Cardiac septum (tissue), 1 donor: ENCODE measurements at places on chromosomes 6 and 20.
A peak's percentile ranks its signal among the peaks of the same experiment; 100 is the strongest.

DNA sequence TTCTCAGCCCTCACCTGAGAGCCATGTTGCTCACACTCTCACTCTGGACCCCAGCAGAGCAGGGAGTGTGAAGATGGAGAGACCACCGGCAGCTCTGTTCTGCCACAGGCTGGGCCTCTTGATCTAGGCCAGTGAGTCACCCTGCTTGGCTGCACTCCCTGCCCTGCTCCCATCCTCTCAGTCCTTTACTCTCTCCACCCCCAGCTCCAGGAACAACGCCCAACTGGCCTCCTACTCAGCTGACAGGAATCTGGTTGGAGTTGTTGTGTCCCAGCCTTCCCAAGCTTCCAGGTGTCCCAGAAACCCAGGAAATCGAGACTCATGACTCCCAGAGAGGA, at the start of gene PSORS1C1:
Gene PSORS1C1, plus strand, starts transcription at position 260 of the 338 bp plus-strand sequence. CDS start 14,833 bp downstream, outside the sequence.
- DNase-seq: peak; percentile 91

DNA sequence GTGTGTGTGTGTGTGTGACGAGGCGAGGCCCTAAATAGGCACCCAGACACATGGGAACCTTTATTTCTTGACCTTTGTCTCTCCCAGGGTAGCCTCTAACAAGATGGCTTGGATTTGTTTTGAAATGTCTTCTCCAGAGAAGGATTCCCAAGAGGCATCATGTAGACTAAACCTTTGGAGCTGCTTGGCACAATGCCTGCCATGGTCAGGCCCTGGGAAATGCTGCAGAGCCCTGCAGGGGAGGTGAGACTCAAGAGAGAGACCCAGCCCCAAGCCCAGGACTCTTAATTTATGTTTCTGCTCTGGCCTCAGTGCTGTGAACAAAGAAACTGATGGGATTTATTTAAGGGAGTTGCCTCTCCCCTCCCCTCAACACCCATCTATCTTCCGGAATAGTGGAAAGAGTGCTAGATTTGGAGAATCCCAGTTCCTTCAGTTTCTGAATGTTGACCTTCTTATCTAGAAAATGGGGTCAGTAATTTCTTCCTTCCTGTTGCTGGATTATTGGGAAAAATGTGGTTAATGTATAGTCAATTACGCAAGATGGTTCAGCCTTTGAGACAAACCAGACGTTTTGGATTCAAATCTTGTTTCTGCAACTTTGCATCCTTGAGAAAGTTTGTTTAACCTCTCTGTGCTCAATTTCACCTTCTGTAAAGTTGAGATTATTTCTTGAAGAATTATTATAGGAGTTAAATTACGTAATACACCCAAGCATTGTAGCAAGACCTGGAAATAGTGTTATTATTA, 434.8 kb downstream of the MAFB start:
- DNase-seq: no peak

DNA sequence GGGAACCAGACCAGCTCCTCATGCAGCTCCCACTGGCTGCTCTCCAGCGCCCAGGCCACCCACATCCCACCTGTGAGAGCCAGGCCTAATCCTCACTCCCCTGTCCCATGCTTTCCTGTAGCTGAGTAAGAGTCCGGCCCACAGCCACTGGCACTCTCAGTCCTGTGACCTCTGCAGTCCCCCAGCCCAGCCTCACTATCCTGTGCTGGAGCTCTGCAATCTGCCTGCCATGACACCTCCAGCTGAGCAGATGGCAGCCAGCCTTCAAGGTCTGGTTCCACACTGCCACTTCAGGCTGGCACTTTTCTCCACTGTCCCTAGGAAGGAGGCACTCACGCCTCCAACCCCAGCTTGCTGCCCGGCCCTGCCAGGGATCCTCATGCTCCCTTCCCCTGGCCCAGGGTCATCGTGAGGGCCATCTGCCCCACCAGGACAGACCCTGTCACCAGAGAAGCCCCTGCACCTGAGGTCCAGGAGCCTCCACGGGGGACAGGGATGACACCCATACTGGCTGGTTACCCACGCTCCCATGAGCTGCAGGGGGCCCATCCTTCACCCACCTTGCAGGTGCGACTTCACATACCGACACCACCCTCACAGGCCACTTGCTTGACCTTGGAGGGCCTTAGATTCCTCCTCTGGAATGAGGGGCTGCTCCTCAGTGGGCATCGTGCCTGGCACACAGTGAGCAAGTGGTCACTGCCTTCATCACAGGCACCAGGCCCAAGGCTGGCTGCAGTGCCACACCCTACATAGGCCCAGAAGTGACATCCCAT, 100.1 kb downstream of the ASXL1 start:
- DNase-seq: no peak

DNA sequence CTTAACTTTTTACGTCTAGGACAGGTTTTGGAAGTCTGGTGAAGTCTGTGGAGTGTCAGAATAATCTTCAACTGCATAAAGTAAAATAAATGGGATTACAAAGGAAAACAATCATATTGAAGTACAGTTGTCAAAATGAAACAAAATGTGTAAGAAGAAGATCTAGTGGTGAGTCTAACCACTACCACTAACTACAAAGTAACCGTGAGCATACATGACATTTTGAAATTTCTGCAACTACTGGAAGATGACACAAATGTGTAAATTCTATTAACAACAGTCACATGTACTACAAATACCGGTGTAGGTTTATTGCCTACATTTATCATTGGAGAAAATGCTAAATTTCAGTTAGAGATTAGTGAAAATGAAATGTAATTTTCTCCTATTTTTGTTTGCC, 29.7 kb downstream of the VPS52 start:
- no peak for DNase-seq

DNA sequence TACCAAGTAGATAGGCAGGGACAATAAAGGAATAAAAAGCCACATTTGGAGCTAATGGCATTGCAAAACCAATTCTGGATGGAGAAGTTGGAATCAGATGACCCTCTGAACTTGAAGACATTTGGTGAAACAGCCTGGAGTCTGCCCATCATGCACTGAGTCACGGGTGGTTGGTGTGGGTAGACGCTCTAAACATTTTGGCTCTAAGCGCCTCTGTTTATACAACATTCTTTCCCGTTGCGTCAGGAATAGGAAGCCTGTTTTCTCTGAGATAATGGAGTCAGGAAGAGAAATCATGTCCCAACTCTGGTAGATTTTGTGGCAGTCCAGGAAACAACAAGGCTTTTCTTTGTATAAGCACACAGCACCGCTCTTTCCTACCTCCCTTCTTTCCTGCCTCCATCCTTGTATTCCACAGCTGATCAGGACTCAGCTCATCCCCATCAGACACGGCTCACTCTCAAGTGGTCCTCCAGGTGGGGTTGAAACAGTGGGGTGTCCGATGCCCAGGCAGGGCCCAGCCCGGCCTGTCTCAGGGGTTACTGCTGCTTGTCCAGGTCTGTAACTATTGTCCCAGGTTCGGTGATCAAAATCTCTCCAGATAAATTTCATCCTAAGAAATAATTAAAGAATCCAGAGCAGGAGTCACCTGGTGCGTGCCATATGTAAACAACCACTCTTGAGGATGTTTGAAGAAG, 12.1 kb upstream of the RAMACL start:
- DNase-seq: no peak

GRCh38 chr6:111683157-111683556, 77.5 kb upstream of the TRAF3IP2 start:
- DNase-seq: no peak

DNA sequence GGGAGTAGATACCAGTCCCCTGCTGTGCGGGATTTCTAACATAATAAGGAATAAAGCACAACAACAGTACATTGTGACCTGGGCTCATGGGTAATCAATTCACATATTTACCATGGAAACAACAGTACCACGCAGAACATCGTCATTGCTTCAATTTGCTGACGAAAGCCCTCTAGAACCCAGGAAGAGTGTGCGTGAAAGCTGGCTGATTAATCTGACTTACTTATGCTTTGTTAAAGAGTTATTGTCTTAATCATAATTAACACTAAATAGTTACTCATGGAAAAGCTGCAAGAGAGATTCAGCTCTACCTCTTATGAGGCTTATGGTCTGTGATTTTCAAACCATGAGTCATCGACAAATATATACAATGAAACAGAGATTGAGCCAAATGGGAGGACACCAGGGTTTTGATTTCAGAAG, 644.3 kb upstream of the AGPAT4 start:
- DNase-seq: no peak

GRCh38 chr6:5208471-5208971, 52.2 kb downstream of the LYRM4 start:
- no peak for DNase-seq

DNA sequence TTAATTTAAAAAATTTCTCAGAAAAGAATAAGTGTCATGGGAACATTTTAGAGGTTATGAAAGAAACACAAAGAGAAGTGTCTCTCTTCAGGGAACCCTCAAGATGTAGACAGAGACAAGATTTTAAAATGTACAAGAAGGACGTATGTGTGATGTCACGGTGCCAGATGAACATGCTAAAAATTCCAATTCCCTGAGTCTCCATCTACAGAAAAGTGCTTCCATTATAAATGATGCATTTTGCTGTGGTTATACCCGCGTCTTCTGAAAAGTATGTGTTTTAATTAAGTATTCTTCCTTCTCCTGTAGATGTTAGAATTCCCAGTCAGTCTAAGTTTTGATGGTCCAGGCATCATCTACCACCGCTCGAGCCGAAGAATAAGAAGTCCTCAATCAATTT, 489.1 kb downstream of the PREX1 start:
- DNase-seq: no peak

GRCh38 chr20:17287503-17287902, 60.7 kb downstream of the PCSK2 start:
- DNase-seq: no peak

GRCh38 chr6:76803038-76803580, 660.2 kb downstream of the HTR1B start:
- no peak for DNase-seq

DNA sequence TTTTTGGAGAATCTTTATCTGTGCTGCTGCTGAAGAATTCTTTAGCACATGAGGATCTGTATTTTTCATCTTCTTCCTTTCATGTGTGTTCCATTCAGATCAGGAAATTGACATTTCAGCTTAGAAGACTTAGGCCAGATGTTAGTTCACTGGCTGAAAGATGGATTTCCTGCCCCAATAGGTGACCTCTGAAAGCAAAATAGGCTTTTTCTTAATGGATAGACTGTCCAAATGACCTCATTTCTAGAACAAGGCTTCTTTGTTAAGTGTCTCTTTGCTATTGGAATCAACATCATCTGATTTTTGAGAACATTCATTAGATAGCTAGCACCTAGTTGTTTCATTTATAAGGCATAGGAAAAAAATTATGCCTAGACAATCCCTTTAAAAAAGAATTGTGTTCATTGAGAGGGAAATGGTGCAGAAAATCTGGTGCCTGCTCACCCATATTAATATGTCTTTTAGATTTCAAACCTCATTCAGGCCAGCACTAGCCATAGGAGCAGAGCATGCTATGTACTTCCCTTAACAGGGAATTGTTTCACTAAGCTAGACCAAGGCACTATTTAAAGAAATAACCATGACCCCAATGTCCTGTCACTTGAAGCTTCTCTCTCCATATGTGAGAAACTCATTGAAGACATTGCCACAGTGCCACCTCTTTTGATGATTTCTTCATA, 13.6 kb upstream of the SASH1 start:
- no peak for DNase-seq

DNA sequence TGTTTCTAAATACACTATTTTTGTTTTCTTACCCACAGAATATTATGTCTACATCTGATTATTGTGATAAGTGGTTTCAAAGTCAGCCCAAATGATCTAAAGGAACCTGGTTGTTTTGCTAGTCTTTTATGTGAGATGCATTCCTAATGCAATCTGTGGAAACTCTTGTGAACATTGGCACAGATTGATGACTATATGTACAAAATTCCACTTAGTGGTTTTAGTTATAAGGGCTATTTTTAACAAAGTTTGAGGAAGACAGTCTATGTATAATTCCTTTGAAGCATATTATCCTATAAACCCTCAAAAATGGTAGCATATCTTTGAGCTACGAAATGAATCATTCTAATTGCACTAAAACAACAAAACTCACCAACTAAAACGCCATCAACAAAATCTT, 140.9 kb downstream of the GRIK2 start:
- no peak for DNase-seq

DNA sequence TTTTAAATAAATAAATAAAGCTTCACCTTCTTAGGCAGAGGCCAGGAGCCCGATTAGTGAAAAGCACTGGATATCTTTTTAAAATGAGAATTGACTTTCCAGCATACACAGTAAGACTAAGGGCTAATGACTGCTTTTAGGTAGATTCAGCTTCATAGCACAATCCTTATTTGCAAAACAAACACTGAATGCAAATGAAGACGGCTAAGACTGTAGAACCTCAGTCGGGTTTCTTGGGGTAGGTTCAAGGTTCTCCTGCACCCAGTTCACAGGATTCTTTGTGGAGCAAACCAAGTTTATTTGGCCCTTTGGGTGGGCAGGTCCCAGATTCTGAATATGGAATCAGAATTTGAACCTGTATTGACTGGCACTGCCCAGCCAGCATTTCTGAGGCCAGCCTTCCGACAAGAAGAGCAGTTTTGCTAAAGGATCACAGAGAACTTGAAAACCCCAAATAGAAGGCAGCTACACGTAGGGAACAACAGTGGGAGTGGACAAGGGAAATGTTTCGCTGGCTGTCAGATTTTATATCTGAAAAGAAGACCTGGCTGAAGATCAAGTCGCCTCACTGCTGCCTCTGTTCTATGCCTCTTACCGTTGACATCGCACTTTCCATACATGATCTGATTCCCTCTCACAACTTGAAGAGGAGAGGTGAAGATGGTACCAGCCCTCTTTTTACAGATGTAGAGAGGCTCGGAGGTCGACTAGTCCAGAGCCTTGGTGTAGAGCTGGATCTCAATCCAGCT, 8.2 kb downstream of the TRERF1 start:
- no peak for DNase-seq

DNA sequence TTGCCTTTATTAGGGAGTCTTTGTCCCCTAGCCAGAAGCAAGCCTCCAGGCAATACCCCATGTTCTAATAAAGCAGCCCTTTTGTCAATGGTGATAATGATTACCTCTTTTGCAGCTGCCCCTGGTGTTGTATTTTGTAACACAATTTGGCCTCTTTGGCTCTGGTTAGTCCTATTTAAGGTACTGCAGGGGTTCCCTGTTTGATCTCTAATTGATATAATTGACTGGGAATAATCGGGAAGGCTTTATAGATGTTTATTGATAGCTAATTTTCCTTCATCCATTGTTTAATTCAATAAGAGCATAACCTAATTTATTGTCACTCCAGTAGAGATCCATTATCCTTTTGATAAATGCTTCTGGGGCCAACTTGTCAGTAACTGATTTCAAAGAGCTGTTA, 537.2 kb downstream of the PKHD1 start:
- no peak for DNase-seq

- DNase-seq: no peak
These were observed 136.3 kb downstream of the PREX1 start for GRCh38 chr20:48691523-48691922.

- DNase-seq: no peak
These were observed 7.6 kb upstream of the KCNK16 start for GRCh38 chr6:39330057-39330456.

DNA sequence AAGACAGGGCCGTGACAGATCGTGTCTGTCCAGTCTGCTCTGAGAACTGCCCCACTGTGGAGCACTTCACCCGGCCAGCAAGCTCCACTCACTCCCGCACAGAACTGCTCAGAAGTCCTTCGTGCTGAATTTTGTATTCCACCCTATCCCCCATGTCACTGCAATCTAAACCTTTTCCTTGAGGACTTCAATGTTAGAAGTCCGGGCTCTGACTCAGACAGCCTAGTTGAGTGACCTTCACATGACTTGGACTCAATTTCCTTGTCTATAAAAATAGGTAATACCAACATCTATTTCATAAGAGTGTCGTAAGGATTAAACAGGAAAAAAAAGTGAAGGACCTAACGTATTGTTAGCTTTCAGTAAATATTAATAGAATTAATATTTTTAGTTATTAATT, 161.6 kb downstream of the QRSL1 start:
- DNase-seq: no peak

- no peak for DNase-seq
These were observed 124.3 kb downstream of the CENPW start for GRCh38 chr6:126464245-126464644.
